ENCODE measurements at places on chromosomes 3 and 15.

GRCh38 chr3:42476225-42477125 lies 26.0 kb upstream of the VIPR1 start:
- DNase-seq, result no peak

DNA sequence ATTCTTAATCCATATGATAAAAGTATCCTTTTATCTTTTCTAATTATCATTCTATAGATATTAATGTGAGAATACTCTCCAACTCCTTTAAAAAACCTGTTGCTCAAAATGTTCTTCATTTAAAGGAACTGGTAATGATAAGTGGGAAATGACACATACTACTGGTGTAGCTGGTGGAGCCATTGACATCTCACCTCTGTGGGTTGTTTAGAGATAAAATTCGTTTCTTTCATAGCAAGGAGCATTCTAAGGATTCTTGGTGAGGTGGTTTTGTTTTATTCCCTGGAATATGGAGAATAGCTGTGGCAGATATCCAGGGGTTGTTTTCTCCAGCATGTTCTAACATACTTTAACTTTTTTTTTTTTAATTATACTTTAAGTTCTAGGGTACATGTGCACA lies 299.8 kb upstream of the THBS1 start:
- no peak for DNase-seq

DNA sequence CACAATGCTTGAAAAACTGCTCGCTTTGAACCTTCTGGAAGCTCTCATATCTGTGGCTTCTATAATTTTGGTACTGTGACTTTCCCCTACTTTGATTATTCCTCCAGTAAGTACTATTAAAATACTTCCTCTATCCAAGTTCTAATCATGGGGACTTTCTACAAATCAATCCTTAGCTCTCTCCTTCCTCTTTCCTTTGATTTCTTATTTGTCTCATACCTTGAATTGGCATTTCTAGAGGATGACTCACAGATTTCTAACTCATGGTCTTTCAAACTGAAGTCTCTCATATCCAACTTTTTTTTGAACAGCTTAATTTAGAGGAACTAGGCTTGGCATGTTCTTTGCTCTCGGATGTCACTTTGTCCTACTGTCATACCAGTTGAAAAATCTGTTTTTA lies 241.8 kb downstream of the TBC1D5 start:
- DNase-seq, result no peak

GRCh38 chr3:125645616-125646015 lies 50.3 kb upstream of the OSBPL11 start:
- no peak for DNase-seq

- no peak for DNase-seq
These were observed 366.9 kb downstream of the RSL24D1 start for GRCh38 chr15:54829821-54830220.

Measured in NCI-H1105 treated with DMSO at 0.1 percent for 48 hours (cell line).